ENCODE measurements at places on chromosomes 2 and 18.

GRCh38 chr2:54461261-54461660 is 5.1 kb downstream of the SPTBN1 start:
- no peak for DNase-seq

GRCh38 chr2:197862246-197862955 is 58.0 kb downstream of the PLCL1 start:
- no peak for DNase-seq

DNA sequence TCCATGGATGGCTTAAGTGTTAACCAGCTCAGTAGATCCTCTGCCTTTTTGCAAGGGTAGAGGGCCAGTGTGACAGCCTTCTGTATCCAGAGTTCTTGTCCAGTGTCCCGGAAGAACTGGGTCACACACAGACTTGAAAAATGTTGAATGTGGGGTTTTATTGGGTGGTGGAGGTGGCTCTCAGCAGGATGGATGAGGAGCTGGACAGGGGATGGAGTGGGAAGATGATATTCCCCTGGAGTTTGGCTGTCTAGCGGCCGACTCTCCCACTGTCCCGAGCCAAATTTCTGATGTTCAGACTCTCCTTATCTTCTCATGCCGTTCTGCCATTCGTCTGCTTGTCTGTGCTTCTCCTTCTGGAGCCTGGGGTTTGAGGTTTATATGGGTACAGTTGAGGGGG is 72.6 kb downstream of the MYO3B start:
- DNase-seq = no peak

DNA sequence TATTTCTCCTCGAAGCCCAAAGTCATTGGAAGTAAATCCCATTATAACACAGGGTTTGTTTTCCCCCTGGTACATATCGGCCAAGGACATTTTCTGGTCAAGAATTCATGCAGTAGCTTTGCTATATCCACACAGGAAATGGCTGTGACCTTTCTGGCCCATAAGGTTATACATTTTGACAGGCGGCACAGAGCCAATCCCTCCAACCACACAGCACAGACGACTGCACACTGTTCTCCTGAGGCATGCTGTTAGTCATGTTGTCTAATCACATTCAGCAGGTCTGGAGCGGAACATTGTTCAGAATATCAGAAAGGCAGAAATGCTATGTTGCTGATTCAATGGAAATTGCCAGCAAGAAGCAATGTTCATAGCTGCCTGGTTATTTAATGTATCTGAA is 742.3 kb upstream of the SLC8A1 start:
- DNase-seq = no peak

Data from hindlimb muscle (tissue), 1 donor.